H9 (cell line): ENCODE measurements at places on chromosomes 13 and 19. TPM values are rescaled to one million over a fixed set of nuclear protein-coding genes. Genes with fewer than 3 reads are reported as not detected.

- no peak for DNase-seq
These were observed 93.3 kb upstream of the UBL3 start for GRCh38 chr13:29943686-29944085.

Gene ZNF677
- total RNA-seq = 39.3 and 40.5 TPM in 2 replicates

DNA sequence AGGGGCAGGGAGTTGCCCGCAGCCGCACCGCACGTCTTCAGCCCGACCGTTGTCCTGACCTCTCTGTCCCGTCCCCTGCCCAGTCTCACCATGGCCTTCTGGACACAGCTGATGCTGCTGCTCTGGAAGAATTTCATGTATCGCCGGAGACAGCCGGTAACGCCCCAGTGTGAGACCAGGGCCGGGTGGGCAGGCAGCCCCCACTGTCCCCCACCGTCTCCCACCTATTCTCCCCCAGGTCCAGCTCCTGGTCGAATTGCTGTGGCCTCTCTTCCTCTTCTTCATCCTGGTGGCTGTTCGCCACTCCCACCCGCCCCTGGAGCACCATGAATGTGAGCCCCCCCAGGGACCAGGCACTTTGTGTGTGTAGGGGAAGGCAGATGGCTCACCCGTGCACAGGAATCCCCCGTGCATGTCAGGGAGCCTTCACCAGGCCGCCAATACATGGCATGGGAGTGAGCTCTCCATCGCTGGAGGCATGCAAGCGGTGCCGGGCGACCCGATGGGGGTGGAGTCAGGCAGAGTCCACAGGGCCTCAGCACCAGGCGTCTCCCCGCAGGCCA is 1.4 kb downstream of the ABCA7 start:
- peak; percentile 27 for DNase-seq

Gene NCR1
- total RNA-seq = 1.4 and 2.0 TPM in 2 replicates

Gene PSG3
- not detected in 2 replicates for total RNA-seq

GRCh38 chr19:46970815-46971214 is 48.8 kb upstream of the NPAS1 start:
- no peak for DNase-seq

DNA sequence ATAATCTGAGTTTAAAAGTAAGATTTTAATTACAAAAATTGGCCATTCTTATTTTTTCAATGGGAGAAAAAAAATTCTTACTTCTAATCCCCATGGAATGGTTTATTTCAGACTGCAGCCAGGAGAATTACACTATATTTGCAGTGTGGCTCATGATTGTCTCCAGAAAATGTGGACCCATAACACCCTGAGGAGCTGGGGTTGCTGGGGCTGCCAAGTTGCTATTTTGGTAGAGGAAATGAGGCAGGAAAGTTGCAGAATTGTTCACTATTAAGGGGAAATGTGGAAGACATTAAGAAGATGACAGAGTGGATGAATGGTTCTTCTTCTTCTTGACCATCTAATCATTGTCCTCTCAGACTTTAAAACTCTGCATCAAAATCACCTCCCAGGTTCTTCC is 4.6 kb upstream of the SCEL start:
- DNase-seq = no peak

DNA sequence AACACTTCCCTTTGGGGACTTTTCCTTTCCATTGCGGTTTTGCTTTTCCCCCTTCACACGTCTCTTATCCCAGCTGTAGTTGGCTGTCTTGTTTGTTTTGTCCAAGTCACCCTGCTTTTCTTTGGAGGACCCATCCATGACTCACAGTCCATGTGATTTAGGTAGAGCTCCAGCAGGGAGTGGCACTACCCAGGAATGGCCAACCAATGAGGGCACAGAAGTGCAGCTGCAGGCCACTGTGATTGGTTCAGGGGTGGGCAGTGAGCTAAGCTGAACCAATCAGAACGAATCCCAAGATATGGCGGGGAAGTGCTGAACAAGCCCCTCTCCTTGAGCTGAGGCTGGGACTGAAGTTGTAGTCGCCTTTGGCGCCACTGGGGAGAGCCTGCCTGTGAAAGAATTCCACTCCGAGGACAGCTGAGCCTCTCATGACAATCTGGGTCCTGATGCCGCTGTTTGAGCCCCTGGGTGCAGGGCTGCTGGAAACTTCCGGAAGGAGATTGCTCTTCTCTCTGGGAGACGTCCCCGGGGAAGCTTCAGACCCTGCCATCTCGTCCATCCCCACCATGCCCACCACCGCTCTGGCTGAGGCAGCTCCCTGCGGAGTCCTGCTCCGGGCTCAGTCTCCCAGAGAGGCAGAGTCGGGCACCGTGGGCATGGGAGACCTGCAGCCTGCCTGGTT is 62.9 kb upstream of the URI1 start:
- DNase-seq = peak; percentile 67

Gene ZNF358
- 40.5 and 41.5 TPM in 2 replicates for total RNA-seq

GRCh38 chr19:10270180-10270615 is 722 bp upstream of the ICAM1 start:
- peak; percentile 33 for DNase-seq

- DNase-seq = no peak
These were observed 73.0 kb downstream of the CYSLTR2 start for GRCh38 chr13:48726711-48727110.

Gene KIR3DL1
- total RNA-seq = not detected in 2 replicates

GRCh38 chr19:48837051-48837524 is 797 bp upstream of the HSD17B14 start:
- peak; percentile 98 for DNase-seq

Gene ZNF382
- total RNA-seq = 10.8 TPM in 2 replicates

GRCh38 chr13:113763254-113763653 is 4.2 kb downstream of the TMEM255B start:
- DNase-seq = no peak

GRCh38 chr13:21458451-21458812 is 671 bp downstream of the ZDHHC20 start:
- peak; percentile 66 for DNase-seq

DNA sequence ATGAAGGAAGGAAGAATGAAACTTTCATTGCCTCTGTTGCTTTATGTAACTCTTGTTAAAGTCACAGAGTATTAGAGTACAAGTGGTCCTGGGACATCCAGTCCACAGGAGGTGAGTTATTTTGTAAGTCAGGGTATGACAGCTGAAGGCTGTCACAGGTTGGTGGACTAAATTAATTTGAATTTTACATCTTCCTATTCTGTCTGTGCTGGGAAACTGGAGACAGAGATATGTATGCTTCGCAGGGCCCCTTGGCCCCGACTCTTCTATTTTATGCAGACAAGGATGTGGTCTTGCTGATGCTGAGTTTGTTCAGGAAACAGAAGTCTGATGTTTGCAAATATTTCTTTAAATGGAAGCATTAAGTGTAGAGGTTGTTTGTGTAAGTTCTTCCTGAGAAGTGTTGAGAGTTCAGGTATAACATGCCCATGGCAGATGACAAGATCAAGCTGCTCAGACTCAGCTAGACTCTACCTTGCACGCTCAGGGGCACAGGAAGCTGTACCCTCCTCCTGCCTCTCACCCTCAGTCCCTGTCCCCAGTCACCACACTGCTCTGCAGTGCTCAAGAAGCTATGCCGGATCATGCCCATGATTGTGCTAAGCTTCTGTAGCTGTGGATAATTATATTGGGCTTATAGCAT is 23.4 kb downstream of the RASL11A start:
- DNase-seq = no peak

Gene LILRB3
- not detected in 2 replicates for total RNA-seq

DNA sequence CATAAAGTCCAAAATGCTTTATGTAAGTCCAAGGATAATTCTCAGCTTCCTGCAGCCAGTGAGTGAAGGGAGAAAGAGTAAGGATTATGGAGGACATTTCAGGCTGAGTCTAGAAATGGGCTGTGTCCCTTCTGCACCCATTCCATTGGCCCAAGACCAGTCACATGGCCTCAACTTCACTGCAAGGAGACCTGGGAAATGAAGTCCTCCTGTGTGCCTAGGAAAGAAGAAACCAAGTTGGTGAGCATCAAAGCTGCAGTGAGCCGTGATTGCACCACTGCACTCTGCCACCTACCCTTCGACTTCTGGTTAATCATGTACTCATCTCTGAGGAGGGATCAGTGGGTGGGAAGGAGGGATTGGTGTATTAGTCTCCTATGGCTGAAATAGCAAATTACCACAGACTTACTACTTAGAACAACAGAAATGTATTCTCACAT is 3.6 kb upstream of the CD37 start:
- DNase-seq = peak; percentile 71

DNA sequence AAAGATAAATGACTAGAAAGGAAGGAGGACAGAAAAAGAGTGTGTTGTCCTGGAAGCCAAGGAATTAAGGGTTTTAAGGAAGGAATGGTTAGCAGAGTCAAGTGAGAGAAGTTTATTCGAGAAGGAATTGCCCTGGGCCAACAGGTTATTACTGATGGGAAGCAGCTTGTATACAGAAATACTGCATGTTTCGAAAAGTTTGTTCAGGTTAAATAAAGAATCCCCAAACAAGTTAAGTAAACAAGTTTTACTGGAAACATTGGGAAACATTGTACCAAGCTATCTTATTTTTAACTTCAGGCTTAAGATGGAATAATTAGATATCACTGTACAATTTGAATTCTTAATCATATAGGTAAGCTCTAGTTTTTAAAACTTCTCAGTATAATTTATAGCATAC is 28.2 kb upstream of the FBXL3 start:
- no peak for DNase-seq

Gene C13orf42
- 16.5 and 18.1 TPM in 2 replicates for total RNA-seq
